Stimulated activated CD8-positive, alpha-beta memory T cell treated with anti-CD3 and anti-CD28 coated beads, Interleukin-7, amount 100 ng/mL, for 4 hours (primary cell): ENCODE measurements at places on chromosomes 3 and 15.

DNA sequence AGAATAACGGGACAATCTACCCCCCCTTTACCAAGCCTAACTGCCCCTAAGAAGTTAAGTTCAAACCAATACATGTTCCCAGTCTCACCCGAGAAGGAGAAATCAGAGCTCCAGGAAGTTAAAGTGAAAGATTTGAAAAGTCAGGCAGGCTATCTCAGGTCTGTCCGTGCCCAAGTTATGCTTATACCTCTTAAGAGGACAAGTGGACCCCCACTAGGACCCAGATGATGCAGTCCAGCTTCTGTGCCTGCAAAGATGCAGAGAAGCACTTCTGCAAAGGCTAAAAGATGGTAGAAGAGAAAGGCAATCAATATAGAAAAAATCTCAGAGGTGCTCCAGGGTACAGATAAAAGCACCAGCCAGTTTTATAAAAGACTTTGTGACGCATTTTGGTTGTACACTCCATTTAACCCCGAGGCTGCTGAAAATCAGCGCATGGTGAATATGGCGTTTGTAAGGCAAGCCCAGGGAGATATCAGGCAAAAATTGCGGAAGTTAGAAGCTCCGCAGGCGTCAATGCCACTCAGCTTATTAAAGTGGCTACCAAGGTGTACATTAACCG is 9.8 kb upstream of the SLC9C1 start:
- DNase-seq: no peak

DNA sequence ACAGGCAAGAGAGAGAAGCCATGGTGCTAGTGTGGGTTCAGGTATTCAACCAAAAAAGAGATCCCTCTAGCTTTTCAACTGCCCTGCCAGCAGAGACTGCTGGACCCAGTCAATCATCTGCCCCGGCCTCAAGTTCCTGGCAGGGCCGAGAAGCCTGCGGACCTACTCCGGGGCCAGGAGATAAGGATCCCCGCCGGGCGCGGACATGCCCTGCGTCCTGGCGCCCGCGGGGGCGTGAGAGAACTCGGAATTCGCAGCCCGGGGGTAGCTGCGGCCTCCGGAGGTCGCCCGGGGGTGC is 821 bp upstream of the MAGI1 start:
- no peak for DNase-seq

DNA sequence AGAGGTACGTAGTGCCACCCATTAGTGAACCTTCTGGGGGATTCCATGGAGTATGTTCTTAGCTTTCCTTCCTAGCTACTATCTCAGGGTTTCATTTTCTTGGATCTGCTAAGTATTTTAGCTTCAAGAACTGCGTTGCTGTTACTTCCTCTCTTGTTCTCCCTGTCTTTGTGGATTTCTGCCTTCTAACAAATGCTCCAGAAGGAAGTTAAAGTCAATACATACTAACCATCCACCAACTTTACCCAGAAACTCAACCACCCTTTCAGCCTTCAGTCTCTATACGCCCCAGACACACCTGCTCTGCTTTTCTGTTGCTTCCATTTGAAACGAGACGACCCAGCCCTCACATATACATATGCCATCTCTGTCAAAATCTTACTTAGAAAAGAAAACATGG is 2.4 kb upstream of the KLF13 start:
- DNase-seq: no peak

- no peak for DNase-seq
These were observed 109.9 kb upstream of the RAP2B start for GRCh38 chr3:153052096-153052460.

GRCh38 chr15:83113881-83114674 is 6.6 kb downstream of the TM6SF1 start:
- no peak for DNase-seq

DNA sequence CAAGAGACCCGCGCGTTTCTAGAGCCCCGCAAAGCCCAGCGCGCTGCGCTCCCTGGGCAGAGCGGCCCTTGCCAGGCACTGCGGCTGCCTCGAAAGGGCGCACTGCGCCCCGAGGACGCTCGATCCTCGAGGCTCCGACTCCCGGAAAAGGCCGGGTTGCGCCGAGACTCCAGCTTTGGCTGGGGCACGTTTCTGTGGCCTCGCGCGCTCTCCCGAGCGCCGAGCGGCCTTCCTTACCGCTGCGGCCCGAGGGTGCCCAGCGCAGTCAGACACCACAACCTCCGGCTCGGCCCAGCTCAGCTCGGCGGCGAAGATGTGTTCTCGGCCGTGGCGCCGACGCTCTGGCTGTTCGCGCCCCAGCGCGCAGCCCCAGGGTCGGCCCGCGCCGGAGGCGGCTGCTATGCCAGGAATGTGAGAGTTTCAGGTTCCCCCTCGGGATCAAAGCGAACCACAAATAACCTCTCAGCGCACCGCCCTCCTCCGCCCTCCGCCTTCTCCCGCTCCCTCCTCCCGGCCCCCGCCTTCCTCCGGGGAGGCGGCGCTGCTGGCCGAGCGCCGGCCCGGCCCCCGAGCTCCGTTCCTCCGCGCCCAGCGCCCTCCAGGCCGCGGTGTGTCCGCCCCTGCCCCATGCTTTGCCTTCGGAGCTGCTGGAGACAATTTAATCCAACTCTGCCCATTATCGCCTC is at the start of gene AMOTL2:
AMOTL2 (minus strand) TSS at position 343 of the 686 bp plus-strand sequence. CDS start 3,014 bp downstream, outside the sequence.
- no peak for DNase-seq

DNA sequence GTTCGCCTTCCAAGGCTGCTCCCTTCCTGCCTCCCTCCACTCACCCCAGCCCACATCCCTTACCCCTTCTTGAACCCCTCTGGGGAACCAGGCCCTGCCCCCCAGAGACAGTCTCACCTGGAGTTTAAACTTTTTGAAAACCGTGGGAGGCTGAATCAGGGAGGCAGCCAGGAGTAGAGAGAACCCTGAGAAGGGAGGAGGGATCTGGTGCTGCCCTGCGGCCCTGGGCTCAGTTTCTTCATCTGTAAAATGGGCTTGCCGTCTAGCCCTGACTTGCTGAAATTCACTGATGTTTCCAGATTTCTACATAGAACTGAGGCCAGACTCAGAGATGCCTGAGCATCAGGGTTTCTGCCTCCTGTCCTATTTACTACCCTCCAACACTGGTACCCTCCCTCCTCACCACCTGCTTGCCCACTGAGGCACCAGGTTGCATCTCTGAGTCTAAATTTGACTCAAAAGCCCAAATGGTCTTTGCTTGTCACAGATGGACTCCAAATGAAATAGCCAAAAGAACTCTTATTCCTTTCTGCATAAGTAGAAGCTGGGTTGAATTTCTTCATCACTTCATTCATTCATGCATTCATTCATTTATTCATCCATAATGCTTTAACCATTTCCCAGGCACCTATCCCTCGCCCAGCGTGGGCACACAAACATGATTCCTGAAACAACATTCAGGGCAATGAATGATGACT is 11.9 kb upstream of the STRA6 start:
- DNase-seq: no peak

DNA sequence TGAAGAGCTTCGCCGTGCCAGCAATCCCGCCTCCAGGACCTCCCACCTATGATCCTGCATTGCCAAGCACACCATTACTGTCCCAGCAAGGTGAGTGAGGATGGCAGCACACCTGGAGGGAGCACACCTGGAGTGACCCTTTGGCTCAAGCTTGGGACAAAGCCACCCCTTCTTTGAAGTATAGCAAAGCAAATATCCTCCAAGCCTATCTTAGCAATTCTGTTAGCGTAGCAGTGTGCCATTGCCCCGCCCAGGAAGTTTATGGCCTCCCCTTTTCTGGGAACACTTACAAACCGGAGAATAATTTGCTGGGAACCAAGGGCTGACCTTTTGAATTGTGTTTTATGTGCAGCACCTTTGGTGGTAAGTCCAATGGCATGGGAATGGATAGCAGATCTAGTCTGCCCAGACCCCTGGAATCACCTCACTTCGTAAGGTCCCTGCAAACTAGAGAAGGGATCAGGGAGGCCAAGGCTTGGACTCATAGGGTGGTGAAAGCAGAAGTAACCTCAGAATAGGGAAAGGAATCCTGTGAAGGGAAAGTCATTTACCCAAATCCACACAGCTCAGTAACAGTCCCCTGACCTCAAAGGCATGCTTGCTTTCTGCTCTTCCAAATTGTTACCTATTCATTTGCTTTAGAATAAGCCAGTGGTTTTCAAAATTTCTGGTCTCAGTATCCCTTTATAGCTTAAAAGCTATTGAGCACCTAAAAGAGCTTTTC is 70.1 kb downstream of the HCN4 start:
- no peak for DNase-seq

DNA sequence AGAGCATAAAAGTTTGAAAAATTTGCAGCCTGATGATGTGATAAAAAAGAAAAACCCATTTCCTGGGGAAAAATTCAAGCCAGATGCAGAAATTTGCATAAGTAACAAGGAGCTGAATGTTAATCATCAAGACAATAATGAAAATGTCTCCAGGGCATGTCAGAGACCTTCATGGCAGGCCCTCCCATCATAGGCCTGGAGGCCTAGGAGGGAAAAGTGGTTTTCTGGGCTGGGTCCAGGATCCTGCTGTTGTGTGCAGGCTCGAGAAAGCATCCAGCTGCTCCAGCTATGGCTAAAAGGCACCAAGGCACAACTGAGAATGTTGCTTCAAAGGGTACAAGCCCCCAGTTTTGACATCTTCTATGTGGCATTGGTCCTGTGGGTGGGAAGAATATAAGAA is 1014.0 kb downstream of the SI start:
- no peak for DNase-seq

DNA sequence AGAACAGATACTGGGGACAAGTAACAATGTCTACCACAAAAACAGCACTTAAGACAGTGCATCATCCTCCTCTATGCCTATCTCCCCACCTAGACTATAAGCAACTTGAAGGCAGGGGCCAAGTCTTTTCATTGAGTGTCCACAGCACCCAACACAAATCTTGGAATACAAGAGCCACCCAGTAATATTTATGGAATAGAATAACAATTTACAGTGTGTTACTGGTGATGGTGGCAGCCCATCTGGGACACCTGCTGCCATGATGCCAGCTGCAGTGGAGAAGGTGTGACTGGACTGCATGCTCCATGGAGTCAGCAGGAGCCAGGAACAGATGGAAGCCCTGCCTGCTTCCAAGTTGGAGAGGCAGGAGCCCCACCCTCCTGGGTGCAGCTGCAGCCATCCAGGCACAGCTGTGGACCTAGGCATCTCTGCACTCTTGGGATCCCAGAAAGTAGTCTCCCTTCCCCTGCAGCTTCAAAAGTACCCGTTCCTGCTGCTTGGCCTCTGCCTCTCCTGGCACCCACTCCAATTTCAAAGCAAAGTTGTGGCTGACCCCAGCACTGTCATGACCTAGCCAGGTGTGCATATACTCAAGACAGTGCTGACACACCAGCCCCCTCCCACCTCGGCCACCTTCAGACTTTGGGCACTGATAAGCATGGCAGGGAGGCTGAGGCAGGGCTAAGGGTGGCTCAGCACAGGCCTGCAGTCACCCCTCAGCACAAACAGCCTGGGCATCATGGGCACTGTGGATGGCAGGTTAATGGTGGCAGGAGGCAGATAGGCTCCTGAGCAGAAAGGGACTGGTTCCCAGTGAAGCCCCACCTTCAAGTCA is 94.5 kb downstream of the TPRA1 start:
- no peak for DNase-seq

DNA sequence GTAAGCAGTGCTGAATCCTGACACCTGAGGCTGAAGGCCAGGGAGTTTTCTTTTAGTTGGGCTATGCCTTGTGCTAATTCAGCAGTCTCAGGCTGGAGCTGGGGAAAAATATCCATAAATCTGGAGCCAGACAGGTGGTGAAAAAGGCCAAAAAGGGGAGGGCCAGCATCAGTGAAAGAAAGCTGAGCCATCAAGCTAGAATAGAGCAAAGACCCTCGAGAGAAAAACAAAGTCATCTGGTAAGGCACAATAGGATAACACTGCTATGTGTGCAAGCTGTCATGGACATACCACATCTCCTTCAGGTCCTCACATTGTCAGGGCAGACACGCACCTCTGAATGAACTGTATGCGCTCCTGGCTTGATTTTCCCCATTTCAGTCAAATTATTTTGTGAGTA is 687.9 kb downstream of the SQOR start:
- DNase-seq: no peak

DNA sequence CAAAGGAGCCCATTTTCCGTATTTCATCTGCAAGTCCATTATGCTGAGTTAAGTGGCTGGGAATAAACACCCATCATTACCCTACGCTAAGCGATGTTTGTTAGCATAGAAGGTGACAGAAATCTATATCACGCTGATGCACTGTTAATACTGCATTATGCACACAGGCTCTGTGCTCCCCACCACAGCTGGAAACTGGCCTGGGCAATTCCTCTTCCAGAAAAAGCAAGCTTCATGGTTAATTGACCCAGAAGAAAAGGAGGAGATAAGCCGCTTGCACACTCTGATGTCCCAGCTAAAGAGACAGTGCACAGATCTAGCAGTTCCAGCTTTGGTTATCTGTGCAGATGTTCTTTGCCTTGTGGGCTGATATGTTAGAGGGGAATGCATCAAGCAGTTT is 232.6 kb downstream of the NTRK3 start:
- no peak for DNase-seq

DNA sequence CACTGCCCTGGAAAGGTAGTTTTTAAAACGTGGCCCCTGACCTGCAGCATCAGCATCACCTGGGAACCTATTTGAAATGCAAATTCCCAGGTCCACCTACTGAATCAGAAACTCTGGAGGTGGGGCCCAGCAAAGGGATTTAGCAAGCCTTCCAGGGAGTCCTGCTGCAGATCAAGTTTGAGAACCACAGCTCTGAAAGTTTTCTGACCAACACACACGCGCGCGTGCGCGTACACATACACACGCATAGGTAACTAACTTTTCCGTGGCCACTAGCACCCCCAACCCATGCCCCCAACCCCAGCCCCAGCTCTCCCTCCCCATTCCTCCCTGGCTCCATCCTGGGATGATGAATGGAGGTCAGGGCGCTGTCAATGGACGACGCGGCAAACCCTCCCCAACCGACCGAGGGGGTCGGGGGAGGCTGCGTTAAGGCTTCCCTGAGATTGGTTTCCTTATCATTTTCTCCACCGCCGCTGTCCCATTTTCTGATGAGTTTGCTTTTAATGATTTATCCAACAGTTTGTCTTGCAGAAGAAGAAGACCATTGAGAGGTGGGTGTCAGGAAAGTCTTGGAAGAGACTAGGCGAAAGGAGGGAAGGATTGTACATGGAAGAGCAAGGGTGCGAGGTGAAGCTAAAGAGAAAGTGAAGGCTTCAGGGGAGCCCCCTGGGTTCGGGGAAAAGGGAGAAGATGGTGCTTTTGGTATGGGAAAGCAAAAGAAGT is 590 bp upstream of the BOC start:
- no peak for DNase-seq

GRCh38 chr15:59020322-59020721 is 32.9 kb downstream of the RNF111 start:
- DNase-seq: no peak

GRCh38 chr3:62823461-62824050 is 51.7 kb downstream of the CADPS start:
- DNase-seq: no peak

GRCh38 chr3:192216067-192216466 is 511.3 kb downstream of the FGF12 start:
- no peak for DNase-seq

- DNase-seq: no peak
These were observed 304.3 kb upstream of the KCNH8 start for GRCh38 chr3:18843983-18844382.
